ENCODE measurements at places on chromosomes 13 and 19.

DNA sequence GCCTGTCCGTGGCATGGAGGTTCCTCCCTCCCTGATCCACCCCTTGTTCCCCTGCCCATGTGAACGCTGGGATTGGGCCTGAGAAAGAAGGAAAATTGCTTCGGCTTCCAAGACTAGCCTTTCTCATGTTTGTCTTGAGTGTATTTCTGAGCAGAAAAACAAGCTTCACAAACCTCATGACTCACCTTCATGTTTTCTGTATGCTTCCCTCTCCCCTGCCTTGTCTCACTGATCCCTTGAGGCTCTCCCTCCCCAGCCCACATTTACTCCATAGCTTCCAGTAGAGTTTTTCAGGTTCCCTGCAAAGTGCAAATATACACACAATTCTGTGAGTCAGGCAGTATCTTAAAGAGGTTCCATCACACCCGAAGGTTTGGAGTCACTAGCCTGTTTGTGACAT is 572.4 kb downstream of the UQCRFS1 start:
- no peak for DNase-seq

DNA sequence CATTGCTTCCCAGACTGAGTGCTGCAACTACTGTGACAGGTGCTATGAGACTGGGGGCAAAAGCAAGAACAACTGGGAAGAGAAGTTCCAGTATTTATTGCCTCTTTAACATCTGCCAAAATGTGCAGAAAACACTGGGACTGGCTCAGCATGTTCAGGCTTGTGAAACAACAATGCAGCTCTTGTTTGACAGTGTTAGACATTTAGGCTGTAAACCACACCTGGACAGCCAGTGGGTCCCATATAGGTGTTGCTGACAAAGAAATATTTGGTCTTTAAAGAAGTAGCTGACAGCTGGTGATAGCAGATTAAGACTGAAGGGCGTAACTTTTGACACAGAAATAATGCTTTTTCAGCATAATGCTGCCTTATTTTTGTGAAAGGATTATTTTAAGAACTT is 88.1 kb downstream of the STOML3 start:
- DNase-seq: no peak

DNA sequence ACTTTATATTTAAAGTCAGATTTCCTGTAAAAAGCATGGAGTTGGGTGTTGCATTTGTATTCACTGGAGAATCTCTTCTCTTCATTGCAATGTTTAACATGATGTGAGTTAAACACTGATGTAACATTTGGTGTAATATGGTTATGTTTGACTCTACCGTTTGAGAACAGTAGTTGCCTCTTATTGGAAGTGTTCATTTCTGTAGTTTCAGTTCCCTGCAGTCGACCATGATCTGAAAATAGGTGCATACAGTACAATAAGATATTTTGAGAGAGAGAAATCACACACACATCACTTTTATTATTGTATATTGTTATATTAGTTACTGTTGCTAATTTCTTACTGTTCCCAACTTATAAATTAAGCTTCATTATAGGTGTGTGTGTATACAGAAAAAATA is 105.2 kb upstream of the SPACA7 start:
- no peak for DNase-seq

DNA sequence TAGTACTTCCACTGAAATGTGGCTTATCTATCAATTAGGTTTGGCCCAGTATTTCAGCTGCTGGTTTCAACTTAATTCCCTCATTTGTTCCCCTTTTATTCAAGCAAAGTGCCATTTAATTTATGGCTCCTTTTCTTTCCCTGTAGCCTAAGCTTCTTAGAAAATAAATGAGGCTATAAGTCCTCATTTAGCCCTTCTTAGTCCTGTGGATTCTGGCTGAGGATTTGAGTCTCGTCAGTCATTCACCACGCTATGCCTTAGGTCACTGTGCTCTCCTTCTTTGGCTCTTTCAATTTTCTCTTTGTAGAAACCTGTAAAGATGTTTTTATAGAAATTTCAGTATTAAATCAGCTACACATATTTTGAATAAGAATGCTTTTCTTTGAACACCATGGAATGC is 579.1 kb downstream of the GPC6 start:
- DNase-seq: no peak

GRCh38 chr13:26445092-26445491 is 112.4 kb upstream of the WASF3 start:
- DNase-seq: no peak

DNA sequence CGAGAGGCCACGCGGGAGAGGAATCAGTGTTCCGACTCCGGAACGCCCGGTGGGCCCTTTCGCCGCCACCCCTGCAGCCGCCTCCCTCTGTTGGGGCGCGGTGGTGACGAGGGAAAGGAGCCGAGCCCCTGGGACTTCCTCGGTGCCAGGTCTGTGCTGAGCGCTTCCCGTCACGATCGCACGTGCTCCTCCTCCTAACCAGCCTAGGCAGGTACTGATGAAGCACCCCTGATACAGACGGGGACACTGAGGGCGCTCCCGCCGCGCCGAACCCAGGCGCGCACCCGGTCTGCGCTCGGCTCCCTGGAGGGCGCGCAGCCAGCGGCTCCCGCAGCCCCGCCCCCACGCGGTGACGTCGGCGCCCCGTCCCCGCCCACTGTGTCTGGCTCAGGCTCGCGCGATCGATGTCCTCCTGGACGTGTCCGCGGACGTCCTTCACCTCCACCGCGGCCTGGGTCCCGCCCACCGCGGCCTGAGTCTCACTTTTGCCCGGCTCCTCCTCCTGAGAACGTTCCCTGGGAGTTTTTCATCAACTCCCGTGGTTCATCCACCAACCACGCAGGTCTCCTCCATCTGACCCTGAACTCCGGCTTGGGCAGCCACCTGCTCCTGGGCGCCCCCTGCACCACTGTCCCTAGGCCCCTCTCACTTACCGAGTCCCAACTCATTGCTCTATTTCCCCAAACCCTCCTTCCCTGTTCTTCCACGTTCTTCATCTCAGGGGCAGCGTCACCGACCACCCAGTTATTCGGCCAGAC is 2.6 kb upstream of the KLK15 start:
- peak; percentile 23 for DNase-seq

DNA sequence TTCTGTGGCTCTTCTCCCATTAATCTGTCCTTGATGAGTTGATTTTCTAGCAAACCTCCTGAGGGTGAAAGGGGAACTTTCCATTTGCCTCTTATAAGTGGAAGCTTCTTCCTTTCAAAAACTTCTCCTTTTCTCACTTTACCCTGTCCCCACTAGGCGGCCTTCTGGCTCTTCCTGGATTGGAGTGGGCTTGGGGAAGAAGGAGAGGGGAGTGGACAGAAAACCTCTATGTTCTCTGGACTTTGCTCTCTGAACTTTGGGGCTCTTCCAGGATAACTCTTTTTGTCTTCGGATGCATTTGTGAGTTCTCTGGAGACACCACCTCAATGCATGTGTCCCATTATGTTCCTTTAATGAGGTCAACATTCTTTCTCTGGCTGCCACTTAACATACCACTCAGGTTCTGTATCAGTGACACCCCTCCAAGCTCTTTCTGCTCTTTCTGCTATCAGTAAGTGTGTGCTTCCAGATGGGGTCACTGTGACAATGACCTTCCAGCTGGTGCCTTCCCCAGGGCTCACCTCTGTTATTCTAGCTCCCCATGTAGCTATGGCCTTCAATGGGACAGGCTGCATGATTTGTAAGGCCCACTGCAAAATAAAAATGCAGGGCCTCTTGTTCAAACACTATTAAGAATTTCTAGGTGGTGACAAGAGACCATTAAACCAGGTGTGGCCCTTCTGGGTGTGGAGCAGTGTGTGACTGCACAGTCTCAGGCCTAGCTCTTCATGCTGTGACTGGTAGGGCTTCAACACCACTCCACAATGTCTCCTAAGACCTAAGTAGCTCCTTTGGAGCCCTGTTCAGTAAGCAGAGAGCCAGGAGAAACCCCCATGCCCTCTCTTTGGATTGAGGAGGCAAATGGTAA is 389.2 kb downstream of the EFNB2 start:
- no peak for DNase-seq

DNA sequence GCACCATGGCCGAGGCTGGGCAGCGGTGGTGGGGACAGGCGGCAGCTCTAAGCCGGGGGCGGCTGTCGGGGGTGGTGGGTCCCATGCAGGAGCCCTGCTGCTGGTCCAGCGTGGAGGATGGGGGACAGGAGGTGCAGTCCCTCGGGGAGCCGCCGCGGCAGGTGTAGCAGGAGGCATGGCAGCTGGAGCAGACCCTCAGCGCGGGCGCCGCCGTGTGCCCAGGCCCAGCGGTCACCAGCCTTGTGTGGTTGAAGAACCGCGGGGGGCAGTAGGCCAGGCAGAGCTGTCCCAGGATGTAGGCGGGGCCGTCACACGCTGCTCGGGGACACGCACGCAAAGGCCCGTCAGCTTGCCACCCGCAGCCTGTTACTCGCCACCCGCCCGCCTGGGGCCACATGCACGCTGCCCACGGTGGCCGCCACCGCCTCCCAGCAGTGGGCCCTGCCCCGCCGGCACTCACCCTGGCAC is 2.9 kb upstream of the C19orf25 start:
- DNase-seq: no peak

GRCh38 chr19:4083677-4084546 is 17.2 kb upstream of the ZBTB7A start:
- DNase-seq: peak; percentile 81
